Hippocampal formation (tissue), 2 donors: ENCODE measurements at places on chromosomes 16 and 17.

GRCh38 chr16:82628088-82628423 lies 1.3 kb downstream of the CDH13 start:
- DNase-seq = no peak

DNA sequence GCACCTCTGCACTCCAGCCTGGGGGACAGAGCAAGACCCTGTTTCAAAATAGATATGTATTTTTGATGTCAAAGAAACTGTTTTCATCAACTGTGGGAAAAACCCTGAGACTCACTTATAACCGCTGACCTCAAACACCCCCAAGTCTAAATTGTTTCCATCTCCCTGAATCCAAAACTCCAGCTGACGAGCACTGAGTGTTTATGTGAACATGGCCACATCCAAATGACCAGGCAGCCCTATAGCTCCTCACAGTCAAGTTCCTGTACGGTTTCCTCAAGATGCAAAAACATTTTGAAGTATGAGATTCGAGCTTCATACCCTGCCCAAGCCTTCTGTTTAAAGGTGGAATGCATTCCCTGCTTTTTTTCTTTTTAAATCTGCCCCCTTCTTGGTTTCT lies 45.3 kb upstream of the ZCCHC14 start:
- DNase-seq = no peak

GRCh38 chr16:85829751-85830445 lies 30.4 kb downstream of the COX4I1 start:
- no peak for DNase-seq

GRCh38 chr17:56896968-56897359 lies 16.9 kb downstream of the TRIM25 start:
- no peak for DNase-seq

GRCh38 chr17:58192612-58193011 lies at the start of gene EPX:
Gene EPX (plus strand): TSS chr17:58192726. CDS start chr17:58192847, 121 bp downstream.
- no peak for DNase-seq
